CD4-positive, alpha-beta T cell treated with Interleukin-17A for 4 hours (primary cell): ENCODE measurements at places on chromosomes 16 and 17.

GRCh38 chr16:48277158-48277557 lies 29.8 kb upstream of the ABCC11 start:
- DNase-seq, result no peak

- DNase-seq, result no peak
Measured at GRCh38 chr16:84907575-84907974, 87.8 kb downstream of the CRISPLD2 start.

DNA sequence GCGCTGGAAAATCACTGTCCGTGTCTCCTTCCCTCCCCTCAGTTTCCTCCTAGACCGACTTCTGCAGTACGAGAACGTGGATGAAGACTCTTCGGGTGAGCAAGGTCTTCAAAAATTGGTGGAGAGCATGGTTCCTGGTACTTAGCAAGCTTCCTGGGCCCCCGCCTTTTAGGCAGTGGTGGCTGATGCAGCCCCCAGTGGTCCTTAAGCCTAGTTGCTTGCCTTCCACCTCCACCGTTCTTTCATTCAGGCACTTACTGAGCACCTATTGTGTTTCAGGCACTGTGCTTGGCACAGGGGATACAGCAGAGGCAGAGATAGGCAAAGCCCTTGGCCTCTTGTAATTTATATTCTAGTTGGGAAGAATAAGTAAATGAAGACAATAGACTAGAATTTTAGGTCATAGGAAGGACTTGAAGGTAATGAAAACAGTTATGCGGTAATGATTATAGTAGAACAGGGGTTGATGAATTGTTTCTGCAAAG lies 767 bp downstream of the INO80E start:
- DNase-seq, result no peak

- DNase-seq, result no peak
Measured at GRCh38 chr16:48014349-48015135, 141.3 kb downstream of the ABCC12 start.

- DNase-seq, result no peak
Measured at GRCh38 chr17:8753976-8754440, 4.3 kb downstream of the SPDYE4 start.

DNA sequence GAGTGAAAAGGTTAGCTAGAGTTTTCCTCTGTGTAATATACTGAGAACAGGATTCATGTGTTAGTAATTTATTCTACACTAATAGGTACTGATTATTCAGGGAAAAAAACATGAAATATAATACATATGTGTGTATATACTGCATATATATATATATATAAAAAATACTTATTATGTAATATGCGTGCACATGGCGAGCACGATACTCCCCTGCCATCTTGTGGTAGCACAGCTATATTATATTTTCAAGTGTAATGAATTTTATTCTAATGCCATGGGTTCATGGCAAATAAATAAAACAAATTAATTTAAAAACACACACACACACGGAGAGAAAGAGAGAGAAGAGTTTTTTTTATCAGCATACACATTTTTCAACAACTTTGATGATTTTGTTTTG lies 460.6 kb downstream of the KCNJ2 start:
- no peak for DNase-seq

DNA sequence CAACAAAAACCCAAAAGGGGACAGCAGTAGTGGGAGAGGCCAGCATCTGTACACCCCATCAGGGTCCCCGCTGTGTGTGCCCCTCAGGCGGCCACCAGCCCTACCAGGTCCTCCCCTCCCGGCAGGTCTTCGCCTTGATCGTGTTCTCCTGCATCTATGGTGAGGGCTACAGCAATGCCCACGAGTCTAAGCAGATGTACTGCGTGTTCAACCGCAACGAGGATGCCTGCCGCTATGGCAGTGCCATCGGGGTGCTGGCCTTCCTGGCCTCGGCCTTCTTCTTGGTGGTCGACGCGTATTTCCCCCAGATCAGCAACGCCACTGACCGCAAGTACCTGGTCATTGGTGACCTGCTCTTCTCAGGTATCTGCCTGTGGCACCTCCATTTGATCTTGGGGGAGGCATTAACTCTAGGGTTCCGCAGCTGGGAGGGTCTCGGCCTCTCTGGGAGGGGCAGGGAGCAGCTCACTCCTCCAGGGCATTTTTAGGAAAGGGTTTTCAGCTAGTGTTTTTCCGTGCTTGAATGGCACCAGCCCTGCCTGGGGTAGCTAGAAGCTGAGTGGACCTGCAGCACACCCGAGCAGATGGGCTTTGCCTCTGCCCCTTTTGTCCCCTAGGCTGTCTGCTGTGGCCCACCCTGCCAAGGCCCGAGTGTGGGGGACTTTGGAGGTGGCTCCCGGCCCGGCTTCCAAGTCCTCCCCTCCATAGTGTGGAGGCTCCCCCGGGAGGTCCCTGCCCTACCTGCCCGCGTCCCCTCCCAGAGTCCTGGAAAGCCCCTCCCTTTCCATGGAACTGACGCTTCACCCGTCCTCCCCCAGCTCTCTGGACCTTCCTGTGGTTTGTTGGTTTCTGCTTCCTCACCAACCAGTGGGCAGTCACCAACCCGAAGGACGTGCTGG lies 2.6 kb downstream of the SYNGR2 start:
- no peak for DNase-seq

GRCh38 chr16:29959293-29959692 lies 2.6 kb upstream of the TMEM219 start:
- no peak for DNase-seq

- no peak for DNase-seq
Measured at GRCh38 chr16:63808730-63809129, 1313.1 kb downstream of the CDH11 start.

DNA sequence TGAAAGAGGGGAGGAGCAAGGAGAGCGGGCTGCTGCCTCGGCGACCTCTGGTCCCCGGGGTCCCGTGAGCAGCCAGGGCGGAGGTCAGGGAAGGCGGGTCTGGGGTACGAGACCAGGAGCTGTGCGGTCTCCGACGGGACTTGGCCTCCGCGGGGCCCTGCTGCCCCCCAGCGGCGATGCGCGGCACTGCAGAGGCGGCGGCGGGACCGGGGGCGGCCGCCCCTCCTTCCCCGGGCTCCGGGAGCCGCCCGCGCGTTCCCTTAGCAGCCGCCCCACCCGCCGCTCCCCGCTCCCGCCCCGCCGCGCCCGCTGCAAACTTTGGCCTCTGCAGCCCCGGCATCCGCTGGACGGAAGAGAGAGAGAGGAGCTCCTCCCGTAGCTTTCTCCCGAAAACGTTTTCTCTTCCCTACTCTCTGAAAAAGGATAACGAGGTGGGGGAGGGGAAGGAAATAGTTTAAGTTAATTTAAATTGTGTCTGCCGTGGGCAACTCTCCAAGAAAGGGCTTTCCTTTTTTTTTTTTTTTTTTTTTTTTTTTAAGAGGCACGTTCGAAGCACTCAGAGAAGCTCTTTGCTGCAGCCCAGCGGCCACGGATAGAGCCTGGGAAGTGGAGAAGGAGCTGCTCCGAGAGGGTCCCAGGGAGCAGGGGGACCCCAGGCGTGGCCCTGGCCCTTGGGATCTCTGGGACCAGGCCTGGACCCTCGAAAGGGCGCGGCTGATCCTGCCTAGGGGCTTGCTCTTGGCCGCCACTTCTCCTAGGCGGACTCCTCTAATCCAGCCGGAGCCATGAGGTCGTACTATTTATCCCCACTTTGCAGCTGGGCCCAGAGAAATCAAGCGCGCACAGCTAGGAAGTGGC lies 43.2 kb downstream of the C16orf82 start:
- DNase-seq, result peak; percentile 82

DNA sequence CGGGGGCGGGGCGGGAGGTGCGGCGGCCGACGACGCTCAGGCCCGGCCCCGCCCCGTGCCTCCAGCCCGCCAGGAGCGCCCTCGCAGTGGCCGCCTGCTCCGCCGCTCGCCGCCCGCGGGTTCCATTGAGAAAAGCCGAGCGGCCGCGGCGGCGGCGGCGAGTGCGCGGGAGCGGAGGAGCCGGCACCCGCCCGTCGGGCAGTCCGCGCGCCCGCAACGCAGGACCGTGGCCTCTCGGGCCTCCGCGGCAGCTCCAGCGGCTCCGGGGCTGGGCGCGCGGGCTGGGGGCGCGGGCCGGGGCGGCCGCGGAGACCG lies at the start of gene ZFPM1:
TSS of gene ZFPM1 (plus strand) at position 64 of the 315 bp plus-strand sequence. CDS start 359 bp downstream, outside the sequence.
- no peak for DNase-seq

DNA sequence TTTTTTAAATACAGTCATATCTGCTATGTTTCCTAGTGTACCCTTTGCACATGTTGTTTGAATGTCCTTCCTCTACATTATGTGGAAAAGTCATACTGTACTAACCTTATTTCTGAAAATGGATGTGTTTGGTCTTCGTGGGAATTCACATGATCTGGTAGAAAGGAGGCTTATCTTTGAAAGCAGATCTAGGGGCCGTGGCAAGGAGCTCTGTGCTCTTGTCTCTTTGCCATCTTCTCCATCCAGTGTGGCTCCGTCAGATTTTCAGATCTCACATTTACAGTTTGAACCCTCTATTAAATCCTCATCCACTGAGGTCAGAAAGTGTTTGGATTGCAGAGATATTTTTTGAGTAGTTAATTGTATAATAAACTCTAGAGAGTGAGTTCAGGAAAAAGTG lies 32.9 kb downstream of the MAP2K4 start:
- no peak for DNase-seq

DNA sequence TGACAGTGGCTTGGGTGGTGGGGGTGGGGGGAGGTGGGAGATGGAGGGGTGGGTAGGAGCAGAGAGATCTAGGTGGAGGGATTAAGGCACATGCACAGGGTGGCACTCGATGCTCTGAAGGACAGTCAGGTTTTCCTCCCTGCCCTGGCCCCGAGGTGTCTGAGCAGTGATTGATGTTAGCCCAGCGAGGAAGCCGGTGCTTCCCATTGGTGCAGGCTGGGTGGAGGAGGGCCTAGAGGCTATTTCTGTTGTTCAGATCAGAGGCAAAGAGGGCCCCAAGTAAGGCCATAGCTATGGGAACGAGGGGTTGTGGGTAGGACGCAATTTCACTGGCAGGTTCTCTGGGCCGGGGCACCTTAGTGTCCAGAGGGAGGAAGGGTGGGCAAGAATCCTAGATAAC lies 23.1 kb downstream of the CACNA1G start:
- no peak for DNase-seq

DNA sequence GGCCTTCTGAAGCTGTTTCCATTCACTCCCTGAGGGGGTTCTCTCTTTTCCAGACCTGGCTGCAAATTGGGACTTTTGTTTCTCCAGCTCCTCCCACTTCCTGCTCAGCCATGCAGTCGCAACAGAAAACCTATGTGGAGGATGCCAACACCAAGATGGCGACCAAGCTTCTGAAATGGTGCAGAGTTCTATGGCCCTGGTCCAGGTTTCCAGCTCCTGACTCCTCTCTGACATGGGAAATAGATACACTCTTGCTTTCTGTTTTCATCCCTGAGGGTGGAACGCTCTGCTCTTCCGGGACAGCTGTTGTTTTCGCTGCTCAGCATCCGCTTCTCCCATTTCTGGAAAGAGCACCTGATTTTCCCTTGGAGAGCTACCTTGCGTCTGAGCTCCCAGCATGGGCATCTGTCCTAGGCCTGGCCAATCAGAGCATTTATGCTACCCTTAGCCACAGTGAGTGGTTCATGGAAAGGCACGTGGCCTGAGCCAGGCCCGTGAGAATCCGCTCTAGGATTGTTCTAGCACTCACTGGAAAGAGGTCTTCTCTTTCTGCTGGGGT lies 8.1 kb downstream of the GPRC5B start:
- DNase-seq, result no peak

GRCh38 chr17:18977646-18978045 lies 25.7 kb downstream of the SLC5A10 start:
- DNase-seq, result no peak

DNA sequence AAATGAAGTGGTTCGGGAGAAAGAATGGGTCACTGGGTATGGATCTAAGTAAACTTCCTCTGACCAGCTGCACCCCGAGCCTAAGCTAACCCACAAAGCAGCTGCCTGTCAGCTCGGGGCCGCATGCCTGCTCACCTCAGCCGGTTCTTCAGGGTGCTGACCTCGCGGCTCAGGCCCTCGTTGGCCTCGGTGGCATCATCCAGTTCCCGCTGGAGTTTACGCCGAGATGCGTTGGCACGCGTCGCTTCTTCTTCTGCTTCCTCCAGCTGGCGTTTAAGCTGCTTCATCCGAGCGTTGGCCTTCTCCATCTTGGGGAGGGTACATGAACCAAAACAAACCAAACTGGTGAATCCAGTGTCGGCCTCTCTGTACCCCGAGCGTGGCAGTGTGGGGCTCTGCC lies 41.1 kb downstream of the NDEL1 start:
- no peak for DNase-seq

- DNase-seq, result peak; percentile 72
Measured at GRCh38 chr17:51439395-51440229, 179.3 kb downstream of the UTP18 start.

DNA sequence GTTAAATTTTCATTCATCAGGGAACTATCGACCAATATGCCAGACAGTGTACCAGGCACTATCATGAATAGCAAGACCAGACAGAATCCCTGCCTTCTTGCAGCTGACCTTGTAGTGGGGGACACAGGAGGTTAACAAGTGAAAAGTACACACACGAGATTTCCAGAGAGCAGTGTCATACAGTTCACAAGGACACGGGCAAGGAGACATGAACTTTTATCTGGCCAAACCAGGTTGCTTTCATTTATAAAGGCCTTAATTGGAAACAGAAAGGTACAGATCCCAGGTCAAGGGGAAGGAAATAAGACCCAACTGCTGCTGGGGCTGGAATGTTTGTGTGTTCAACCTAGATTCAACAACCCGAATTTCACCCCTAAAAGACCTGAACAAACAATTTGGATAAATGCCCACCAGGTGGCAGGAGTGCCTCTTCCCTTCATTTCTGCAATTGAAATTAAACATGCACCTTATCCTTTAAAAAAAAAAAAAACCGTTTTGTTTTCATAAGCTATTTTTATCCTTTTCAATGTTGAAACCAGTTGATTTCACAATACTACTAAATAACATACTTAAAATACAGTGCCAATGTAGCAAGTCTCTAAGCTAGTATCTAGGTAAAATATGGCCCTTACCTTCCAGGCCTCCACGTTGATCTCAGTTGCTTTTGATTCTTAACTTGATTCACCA lies 65.9 kb downstream of the EMP2 start:
- DNase-seq, result peak; percentile 60

- no peak for DNase-seq
Measured at GRCh38 chr16:46757339-46758050, 9.4 kb upstream of the MYLK3 start.

- DNase-seq, result no peak
Measured at GRCh38 chr17:33086041-33086440, 94.4 kb downstream of the SPACA3 start.

GRCh38 chr16:88649195-88649923 lies 1.5 kb downstream of the CYBA start:
- no peak for DNase-seq

- DNase-seq, result peak; percentile 76
Measured at GRCh38 chr16:88437367-88437964, 15.6 kb upstream of the ZFPM1 start.

GRCh38 chr17:65229621-65229995 lies 92.4 kb downstream of the RGS9 start:
- no peak for DNase-seq
